ENCODE measurements at places on chromosomes 11 and 22.

GRCh38 chr11:7632211-7632610, 41.1 kb downstream of the CYB5R2 start:
- DNase-seq: no peak

DNA sequence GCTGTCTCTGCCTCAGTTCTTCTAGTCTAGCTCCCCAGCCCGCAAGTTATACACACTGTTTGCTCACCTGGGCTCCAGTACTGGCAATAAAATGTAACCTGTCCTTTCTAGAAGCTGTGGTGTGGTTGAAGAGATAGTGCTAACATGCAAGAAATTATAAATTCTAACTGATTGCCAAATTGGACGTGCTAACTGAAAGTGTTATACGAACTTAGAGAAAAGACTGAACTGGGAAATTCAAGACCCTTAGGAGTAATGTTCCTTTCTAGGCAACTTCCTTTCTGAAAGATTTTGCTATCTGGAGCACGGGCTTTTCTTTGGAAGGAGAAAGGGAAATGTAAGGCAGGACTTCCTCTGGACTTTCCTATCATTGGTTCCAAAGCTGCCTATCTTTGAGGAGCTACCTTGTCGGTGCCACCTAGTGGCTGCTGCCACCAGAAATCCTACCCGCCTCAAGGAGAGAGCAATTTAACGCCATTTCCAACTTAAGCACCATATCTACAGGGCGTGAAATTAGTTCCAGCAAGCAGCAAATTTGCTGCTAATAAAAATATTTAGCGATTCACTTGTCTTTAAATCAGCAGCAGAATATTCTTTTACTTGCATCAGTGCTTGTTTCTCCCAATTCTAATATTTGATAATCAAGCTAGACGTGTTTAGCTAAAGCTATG, 12.7 kb upstream of the TMEM218 start:
- no peak for DNase-seq

- no peak for DNase-seq
Measured at GRCh38 chr11:80144897-80145594, 704.2 kb upstream of the TENM4 start.

DNA sequence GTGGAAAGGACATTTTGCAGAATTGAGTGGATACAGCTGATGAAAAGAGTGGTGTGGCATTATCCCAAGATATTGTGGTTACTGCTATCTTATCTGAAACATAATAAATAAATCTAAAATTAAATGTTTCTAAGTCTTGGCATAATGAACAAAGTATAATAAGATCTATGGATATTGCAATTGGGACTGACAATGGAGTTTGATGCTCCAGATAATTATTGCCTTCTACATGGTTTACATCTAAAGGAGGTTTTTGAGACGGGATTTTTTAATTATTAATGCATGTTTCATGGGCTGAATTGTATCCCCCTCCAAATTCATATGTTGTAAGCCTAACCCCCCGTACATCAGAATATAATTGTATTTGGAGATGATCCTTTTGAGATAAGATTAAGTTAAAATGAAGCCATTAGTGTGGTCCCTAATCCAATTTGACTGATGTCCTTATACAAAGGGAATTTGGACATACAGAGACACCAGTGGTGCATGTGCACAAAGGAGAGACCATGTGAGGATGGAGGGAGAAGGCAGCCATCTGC, 198.5 kb downstream of the MSANTD4 start:
- no peak for DNase-seq

DNA sequence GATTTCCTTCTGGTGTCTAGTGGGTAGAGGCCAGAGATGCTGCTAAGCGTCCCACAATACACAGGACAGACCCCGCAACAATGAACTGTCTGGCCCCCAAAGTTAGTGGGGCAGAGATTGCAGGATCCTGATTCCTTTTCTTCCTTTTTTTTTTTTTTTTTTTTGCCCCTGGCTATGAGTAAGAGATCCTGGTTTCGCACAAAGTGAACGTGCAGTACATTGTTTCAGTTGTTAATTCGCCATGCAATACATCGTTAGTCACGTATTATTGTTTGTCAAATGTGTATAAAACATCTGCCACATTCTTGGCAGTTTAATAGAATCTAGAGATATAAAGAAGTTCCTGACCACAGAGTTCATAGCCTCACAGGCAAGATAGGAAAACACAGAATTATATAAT, 20.2 kb downstream of the ST3GAL4 start:
- no peak for DNase-seq

DNA sequence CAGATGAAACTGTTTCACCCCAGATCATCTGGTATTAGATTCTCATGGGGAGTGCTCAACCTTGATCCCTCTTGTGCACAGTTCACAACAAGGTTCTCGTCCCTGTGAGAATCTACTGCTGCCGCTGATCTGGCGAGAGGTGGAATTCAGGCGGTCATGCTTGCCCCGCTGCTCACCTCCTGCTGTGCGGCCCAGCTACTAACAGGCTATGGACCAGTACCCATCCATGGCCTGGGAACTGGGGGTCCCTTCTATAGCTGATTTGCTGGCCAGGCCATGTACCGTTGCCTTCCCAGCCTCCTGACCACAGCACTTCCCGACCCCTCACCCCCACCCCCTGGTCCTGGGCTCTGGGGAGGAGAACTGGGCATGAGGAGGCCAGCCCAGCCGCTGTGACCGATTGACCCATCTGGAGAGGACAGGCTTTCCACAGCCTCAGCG, 2.6 kb downstream of the PHLDA2 start:
- no peak for DNase-seq

GRCh38 chr22:25110846-25111578, 88.6 kb upstream of the CRYBB3 start:
- DNase-seq: peak; percentile 50

GRCh38 chr11:19218786-19219460, 17.1 kb upstream of the CSRP3 start:
- DNase-seq: peak; percentile 34

DNA sequence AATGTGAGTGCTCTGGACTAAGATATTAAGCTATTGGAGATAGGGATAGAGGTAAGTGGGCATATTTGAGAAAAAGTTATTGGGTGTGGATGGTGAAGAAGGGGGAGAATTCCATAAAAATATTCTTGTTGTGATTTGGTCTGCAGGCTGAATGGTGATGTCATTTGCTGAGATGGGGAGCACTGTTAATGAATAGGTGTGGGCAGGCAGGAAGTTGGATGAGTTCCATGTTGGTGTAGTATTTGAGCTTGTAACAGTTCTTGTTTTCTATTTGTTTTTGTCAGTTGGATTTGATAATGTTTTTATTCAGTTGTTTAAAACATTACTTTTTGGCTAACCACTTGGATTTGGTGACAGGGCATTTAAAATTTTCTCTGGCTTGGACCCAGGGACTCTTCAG, 168.8 kb downstream of the C11orf87 start:
- no peak for DNase-seq

DNA sequence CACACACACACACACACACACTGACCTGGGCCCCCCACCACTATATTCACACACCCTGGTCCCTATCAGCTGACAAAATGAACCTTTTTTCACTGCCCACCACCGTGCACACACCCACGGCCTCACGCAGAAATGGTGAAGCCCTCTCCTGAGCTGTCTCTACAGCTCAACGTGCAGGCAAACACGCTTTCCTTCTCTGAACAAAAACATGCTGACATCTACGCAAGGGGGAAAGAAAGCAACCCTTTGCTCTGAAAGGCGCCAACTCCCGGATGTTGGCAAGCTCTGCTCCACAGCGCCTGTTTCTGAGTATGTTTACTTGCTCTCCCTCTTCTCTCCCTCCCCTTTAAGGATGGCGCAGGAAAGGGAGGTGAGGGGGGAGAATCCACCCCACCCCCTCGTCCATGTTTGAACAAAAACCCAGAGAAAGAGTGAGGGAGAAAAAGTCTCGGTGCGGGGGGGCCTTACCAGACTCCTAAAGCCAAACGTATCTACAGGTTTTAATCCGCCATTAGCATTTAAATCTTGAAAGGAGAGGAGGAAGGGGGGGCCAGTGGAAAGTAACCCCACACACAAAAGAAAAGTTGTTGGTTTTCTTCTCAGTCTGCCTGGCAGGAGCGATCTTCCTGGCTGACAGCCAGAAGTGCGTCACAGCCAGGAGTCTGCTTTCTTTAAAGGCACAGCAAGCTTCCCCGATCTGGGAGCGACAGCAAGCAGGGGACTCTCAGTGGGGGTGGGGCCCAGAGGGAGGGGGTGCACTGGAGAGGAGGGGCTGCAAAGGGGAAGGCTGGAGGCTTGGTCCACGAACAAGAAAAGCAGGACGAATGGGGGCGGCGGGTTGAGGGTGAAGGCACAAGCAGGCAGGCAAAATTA, 39.6 kb downstream of the NUMA1 start:
- DNase-seq: peak; percentile 93

- DNase-seq: no peak
Measured at GRCh38 chr11:83836065-83836464, 549.9 kb upstream of the CCDC90B start.

GRCh38 chr11:76120513-76121101, 85.7 kb downstream of the WNT11 start:
- no peak for DNase-seq

GRCh38 chr11:74278721-74279161, 32.7 kb downstream of the P4HA3 start:
- no peak for DNase-seq

Data from amygdala (tissue), 56 donors.